ENCODE measurements at places on chromosomes 7 and 10.

DNA sequence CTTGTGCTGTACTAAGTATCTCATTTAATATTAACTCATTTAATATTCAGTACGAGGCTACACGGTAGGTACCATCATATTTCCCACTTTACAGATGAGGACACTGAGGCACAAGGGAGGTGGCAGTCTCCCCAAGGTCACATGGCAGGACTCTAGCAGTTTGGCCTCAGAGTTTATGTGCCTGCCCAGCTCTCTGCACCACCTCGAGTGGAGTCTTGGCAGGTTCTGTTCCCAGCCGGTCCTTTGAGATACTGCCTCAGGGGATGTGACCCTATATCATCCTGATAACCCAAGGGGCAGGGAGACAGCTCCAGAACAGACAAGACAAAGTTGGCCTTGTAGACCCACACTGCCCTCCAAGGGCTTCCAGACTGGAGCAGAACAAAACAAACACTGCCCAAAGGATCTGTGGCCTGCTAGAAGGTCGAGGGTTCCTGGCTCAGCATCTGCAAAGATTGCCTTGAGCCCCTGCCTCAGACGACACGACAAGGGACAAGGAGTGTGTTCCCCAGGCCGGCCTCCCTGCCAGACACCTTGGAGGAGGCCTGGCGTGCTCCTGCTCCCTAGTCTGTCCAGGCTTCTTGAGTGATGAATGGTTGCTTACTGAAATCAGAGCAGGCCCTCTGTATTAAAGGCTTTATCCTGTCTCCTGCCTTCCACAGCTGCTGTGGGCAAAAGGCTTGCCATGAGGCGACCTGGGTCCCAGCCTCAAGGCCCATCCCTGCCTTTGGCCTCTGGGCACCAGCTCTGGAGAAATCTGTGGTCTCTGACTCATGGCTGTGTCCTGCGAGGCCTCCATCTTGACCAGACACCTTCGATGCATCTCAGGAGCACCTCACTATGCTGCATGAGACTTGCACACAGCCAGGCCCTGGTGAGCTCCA is 3.9 kb upstream of the PWWP2B start:
- no peak for DNase-seq

- no peak for DNase-seq
Observed at GRCh38 chr10:70748305-70748704, 36.9 kb downstream of the TBATA start.

GRCh38 chr7:2032030-2032875 is 200.5 kb downstream of the MAD1L1 start:
- no peak for DNase-seq

GRCh38 chr7:1468203-1468602 is 8.9 kb upstream of the MICALL2 start:
- no peak for DNase-seq

- DNase-seq: no peak
Observed at GRCh38 chr7:87188930-87189329, 30.6 kb downstream of the TMEM243 start.

- DNase-seq: no peak
Observed at GRCh38 chr10:114207349-114207748, 28.2 kb downstream of the TDRD1 start.

DNA sequence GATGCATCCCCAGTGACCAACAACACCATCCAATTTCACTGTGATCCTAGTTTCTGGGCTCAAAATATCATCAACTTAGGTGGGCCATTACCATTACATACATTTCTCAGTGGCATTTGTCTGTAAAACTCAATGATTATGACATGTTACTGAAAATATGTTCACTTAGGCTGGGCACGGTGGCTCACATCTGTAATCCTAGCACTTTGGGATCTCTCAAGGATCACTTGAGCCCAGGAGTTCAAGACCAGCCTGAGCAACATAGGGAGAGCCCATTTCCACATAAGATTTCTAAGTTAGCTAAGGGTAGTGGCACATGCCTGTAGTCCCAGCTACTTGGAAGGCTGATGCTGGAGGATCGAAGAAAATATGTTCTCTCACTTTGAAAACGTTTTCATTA is 91.0 kb downstream of the TRIM24 start:
- DNase-seq: no peak
